ENCODE measurements at places on chromosomes 16 and 17.

GRCh38 chr17:78933025-78933958, 8.1 kb upstream of the TIMP2 start:
- peak; percentile 90 for DNase-seq

GRCh38 chr16:64627288-64627687, 494.6 kb downstream of the CDH11 start:
- no peak for DNase-seq

DNA sequence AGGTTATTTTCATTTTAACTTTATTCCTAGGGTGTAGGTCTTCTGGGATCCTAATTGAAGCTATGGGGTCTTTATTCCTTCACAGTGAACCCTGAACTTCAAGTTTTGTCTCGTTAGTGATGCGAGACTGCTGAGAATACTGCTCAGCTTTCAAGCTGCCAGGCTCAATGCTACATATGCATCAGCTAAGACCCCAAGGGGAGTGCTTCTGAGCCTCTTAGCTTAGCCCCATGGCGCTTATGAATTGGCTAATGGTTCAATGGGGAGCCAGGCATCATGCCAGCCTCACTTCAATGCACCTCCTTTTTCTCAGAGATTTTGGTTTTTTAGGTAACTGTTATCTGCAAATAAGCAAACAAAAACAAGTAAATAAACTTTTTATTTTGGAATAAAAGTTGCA, 94.1 kb upstream of the SIAH1 start:
- no peak for DNase-seq

DNA sequence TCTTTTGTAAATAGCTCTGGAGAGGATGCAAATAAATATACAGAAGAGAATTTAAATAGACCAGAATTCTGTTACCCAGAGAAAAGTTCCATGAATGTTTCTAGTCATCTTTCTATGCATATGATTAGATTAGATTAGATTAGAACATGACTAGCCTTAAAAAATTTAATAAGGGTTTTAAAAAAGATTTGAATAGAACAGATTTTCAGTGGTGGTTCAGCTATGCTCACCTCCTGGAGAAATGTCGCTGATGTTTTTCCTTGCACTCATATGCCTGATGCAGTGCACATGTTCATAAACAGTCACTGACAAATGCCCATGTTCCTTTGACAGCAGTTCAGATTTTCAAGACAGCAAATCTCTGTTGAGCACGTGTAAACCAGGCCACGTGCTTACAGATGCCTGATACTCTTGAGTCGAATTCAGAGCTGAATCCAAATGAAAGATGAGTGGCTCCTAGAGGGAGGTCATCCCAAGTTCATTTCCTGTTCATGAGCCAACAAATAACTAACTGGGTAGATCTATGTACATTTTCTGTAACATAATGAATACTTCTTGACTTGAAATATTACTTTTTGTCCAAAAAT, 19.9 kb upstream of the RAB11FIP4 start:
- DNase-seq = no peak

GRCh38 chr16:30998852-30999761, 11.3 kb downstream of the STX1B start:
- no peak for DNase-seq

DNA sequence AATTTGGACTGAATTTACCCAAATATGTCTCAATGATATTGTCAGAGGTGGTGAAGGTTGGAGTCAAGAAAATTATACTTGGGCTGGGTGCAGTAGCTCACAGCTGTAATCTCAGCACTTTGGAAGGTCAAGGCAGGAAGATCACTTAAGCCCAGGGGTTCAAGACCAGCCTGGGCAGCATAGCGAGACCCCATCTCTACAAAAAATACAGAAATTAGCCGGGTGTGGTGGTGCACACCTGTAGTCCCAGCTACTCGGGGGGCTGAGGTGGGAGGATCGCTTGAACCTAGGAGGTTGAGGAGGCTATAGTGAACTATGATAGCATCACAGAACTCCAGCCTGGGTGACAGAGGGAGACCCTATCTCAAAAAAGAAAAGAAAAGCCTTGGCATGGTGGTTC, 40.9 kb downstream of the LAT start:
- DNase-seq = no peak

GRCh38 chr17:45801421-45801820, 17.3 kb downstream of the CRHR1 start:
- DNase-seq = no peak

DNA sequence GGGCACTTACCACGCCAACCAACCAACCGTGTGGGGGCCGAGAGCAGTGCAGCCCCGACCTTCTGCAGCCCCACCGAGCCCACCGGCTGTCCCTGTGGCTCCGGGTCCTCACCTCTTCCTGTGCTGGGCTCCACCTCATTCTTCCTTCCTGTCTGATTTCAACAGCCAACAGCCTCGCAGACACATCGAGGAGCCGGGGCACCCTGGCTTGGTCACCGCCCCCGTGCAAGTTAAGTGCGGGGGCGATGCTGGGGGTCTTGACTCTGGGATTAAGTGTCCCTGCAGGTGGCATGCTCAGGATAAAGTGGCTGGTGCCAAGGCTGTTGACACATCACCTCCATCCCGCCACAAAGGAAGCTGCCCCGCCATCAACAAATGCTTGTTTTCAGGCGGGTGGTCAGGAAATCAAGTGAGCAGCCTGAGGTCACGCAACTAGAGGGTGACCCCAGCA, at the start of gene NLRC3:
TSS of gene NLRC3 (minus strand) at position 102 of the 451 bp plus-strand sequence. CDS start 12,367 bp downstream, outside the sequence.
- no peak for DNase-seq

GRCh38 chr16:58814348-58814801, 80.3 kb upstream of the GOT2 start:
- no peak for DNase-seq

DNA sequence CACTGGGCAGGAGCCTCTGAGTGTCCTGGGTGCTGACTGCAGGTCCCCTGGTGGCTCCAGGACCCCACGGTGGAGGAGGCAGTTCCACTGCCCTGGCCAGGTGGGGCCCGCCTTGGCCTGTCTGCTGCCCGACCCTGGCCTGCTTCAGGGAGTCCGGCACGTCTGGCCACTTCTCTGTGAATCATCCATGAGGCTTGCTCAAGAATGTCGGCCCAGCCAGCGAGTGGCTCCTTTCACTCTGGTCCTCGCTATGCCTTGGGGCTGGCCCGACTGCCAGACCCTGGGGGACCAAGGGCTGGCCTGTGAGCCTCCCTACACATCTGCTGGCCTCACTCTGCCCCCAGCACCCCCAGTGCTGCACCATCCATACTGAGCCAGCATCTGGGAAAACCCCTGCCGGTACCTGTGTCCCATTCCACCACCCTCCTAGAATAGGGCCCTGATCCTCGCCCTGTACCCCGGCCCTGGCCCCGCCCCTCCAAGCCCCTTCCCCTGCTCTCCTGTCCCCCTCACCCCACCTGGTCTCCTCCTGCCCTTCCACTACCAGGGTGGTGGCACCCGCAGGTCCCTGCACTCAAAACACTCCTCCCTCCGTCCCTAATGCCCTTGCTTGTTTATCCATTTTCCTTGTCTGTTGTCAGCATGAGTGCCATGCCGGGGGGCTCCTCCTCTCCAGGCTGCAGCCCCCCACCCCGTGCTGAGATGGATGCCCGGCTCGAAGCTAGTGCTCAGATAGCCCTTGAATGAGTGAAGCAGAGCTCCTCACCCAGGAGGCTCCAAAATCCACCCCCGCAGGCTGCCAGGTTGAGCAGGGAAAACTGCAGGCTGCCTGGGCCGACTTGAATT, 35.5 kb downstream of the ADCY7 start:
- DNase-seq = peak; percentile 83

DNA sequence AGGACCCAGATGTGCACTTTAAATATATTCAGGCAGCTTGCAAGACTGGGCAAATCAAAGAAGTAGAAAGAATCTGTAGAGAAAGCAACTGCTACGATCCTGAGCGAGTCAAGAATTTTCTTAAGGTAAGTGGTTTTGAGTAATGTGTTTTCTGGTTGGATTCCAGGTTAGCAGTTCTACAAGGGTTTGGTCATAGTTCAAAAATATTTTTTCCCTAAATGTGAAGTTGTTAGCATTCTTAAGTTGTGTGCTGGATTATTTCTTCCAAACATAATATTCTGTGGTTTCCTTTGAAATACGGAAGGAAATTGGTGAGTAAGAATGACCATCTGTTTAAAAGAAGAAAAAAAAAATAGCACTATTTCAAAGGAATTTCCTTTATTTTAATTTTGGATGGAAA, 38.4 kb downstream of the PTRH2 start:
- no peak for DNase-seq

DNA sequence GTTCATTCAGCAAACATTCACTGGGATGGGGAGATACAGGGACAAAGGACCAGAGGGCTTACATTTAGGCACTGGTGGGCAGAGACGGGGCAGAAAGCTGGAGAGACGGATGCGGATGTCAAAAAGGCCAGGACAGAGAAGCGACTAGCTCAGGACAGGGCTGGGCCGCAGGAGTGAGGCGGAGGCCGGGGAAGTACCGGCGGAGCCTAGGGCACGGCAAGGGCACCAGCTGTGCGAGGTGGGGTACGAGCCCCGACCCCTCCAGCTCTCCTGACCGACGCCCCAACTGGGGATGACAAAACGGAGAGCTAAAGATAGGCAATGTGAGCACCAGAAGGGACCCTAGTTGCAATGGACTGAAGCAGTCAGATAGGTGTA, 3.9 kb upstream of the SGCA start:
- DNase-seq = no peak

DNA sequence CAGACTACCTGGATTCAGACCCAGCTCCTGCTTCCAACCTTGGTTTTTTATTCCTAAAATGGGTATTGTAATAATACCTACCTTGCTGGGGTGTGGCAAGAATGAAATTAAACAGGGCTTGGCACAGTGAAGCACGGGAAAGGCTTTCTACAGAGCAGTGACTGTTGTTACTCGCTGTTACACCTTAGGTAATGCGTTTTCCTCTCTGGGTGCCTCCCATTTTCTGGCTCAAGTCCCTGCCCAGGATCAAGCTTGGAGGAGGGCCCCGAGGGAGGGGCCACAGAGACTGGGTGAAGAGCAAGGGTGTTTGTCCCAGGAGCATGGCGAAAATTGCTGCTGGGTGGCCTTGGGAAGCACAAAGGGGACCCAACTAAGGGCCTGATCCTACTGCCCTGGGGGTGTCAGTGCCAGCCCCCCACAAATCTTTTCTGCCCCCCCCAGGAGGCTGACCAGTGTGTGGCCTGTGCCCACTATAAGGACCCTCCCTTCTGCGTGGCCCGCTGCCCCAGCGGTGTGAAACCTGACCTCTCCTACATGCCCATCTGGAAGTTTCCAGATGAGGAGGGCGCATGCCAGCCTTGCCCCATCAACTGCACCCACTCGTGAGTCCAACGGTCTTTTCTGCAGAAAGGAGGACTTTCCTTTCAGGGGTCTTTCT, 13.3 kb downstream of the MIEN1 start:
- no peak for DNase-seq

DNA sequence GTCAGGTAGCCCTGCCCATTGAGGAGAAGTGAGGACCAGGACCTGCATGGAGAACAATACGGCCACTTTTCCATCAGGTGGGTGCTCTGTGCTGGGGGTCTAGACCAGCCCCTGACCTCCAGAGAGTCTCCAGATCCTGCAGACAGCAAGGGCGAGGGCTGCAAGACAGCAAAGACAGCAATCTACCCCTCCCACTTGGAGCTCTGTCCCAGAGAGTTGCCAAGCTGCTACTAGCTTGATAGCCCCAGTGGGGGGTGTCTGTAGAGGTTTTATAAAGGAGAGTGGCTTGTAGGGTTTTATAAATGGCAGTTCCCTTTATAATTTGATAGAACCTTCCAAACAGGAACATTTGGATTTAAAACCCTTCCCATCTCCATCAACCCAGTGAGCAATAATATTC, 16.7 kb upstream of the SLFN11 start:
- no peak for DNase-seq

- DNase-seq = no peak
Measured at GRCh38 chr17:75173526-75173925, 9.2 kb downstream of the SUMO2 start.

GRCh38 chr17:76371656-76372628, 12.5 kb upstream of the SPHK1 start:
- DNase-seq = no peak

DNA sequence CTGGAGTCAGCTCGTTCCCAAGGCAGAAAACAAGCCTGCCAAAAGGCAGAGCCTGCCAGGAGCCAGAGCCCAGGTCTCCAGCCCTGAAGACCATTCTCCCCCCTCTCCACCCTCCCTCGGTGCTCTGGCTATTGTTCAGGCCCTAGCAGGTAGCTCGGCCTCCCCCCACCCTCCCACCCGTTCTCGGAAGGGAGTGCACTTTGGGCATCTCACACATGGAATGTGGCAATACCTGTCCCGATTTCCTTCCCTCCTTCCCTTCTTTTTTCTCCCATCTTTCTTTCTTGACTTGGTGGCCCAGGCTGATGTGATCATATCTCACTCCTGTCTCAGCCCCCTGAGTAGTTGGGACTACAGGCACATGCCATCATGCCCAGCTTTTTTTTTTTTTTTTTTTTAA, 12.4 kb downstream of the CNGB1 start:
- no peak for DNase-seq

- DNase-seq = no peak
Measured at GRCh38 chr17:58382108-58382871, 30.3 kb upstream of the SUPT4H1 start.

GRCh38 chr17:56182081-56182480, 28.8 kb downstream of the ANKFN1 start:
- no peak for DNase-seq

GRCh38 chr17:2456475-2456874, 55.2 kb downstream of the METTL16 start:
- DNase-seq = no peak

DNA sequence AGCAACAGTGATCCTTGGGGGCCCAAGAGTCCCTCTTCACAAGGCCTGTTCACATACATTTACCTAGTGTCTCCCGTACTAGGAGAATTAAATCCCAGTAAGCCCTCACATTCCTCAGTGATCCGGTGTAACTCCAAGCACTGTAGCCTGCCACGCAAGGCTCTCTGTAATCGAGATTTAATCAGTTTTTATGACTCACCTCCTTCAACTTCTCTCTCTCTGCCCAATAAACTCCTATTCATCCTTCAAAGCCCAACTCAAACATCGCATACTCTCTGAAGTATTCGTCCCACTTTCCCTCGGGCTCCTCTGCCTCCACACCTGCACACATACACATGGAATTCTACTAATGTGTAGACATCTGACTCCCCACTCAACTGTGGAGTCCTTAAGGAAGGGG, 141.8 kb downstream of the CMIP start:
- DNase-seq = no peak

GRCh38 chr16:4316108-4316863, 419 bp downstream of the GLIS2 start:
- peak; percentile 86 for DNase-seq

- DNase-seq = no peak
Measured at GRCh38 chr16:79188739-79189122, 411.8 kb downstream of the MAF start.

DNA sequence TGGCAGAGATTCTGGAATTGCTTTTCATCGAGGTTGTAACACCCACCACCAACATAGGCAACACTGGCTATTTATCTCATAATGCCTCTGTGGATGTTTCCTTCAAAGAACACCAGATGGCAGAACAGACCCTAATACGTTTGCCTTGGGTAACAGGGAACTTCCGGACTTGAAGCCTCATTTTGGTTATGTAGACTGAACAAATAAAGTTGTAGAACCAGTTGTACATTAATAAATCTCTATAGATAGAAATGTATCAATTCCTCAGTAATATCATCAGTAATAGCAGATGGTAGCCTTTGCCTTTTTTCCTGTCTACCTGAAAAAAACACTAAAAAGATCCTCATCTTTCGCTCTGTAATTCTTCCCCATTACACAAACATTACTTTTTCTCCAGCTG, 25.9 kb upstream of the APOH start:
- no peak for DNase-seq

GRCh38 chr17:2874189-2874686, 78.0 kb downstream of the RAP1GAP2 start:
- no peak for DNase-seq

GRCh38 chr17:51381262-51381661, 120.9 kb downstream of the UTP18 start:
- DNase-seq = no peak
